ENCODE measurements at places on chromosomes 3 and 15. TPM values are rescaled to one million over a fixed set of nuclear protein-coding genes. Genes with fewer than 3 reads are reported as not detected.

DNA sequence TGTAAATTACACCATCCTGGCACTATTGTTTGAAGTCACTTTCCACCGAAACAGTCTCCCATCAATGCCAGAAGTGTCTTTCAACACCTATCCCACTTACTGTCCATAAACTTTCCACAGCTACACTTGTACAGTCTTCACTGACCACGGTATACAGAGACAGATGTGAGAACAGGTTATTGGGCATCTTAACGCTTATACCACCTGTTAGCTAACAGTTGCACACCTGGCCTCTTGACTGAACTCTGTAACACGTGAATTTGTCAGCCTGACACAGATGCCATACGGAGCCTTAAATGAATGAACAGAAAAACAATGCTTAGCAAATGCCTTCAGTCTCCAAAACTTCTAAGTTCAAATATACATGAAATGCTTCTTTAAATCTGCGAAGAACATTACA, 440.5 kb downstream of the SHQ1 start:
- no peak for DNase-seq

DNA sequence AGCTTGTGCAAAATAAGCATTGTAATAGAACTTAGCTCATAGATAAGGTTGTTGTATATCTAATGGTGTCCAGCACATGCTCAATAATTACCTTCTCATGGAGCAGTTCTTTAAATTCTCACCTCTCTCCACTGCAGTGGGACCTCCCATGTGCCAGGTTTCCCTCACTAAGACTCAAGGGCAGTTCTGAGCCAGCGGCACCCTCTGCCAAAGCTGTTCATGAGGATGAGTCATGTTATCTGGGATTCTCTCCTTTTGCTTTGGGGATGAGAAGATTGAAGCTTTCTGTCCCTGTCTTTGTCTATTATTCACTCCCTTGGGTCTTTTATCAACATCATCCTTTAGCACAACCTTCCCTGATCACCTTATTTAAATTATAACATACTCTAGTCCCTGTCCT, 15.6 kb upstream of the AMOTL2 start:
- no peak for DNase-seq

DNA sequence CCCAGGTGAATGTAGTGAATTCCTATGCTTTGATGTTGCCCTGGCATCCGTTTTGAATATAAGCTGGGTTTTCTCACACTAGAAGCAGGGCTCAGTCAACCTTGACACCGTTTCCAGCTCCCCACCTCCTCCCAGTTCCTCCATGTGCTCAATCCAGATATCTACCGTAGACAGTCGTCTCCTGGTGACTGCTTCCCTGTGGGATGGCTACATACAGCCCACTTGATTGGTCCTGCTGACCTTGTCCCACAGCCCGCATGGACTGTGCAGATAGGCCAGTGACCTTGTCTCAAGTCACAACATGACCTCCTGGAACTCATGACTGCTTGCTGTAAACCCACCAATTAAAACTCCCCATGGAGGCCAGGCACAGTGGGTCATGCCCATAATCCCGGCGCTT, 8.1 kb downstream of the SEMA7A start:
- DNase-seq: no peak

DNA sequence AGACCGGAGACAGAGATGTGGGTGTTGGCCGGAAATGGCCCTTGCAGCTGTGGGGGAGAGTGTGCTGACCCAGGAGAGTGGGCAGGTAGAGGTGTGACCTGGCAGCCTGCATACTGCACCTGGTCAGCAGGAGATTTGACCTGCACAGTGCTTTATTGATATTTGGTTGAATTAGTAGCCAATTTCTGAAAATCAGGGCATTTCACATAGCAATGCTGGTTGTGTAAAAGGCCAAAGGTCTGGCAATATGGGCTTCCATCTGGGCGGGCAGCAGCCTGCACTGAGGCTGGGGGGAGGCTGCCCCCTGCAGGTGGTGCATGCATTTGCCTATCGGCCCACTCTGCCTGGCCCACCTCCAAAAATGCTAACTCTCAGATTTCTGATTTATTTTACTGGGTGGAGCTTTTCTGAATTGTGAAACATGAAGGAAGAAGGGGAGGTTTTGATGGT, 9.4 kb upstream of the MGLL start:
- no peak for DNase-seq

- peak; percentile 76 for DNase-seq
Observed at GRCh38 chr15:77107531-77108355, 36.8 kb upstream of the TSPAN3 start.

GRCh38 chr3:127132876-127133275, 60.1 kb upstream of the PRR23E start:
- no peak for DNase-seq

GRCh38 chr3:28780480-28780879, 431.9 kb upstream of the AZI2 start:
- DNase-seq: no peak

DNA sequence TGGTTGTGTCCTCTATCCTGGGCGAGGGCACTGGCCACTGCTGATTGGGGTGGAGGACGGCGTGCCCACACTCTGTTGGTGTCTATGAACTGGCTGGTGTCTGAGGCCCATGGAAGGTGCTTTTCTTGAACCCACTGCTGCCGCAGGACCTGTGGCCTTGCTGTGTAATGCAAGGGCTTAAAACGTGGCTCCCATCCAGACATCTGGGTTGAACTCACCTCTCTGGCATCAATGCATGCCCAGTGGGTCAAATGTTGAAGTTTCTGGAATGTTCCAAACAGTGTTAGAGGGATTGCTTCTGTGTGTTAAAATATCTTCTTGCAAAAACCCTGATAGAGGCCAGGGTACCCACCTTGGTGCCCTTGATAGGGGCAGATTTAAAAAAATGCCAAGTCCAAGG, 42.6 kb downstream of the FAM3D start:
- DNase-seq: no peak

- no peak for DNase-seq
Observed at GRCh38 chr3:25679166-25679565, 14.5 kb upstream of the TOP2B start.

GRCh38 chr15:74036271-74037170, 42.0 kb downstream of the PML start:
- DNase-seq: peak; percentile 49

The CFAP44 gene
- 3.0 TPM for total RNA-seq

The ERICH6 gene
- not detected for total RNA-seq

The CLDN16 gene
- not detected for total RNA-seq

The FSTL1 gene
- total RNA-seq: 157 TPM

The PP2D1 gene
- total RNA-seq: not detected

All from myocyte (in vitro differentiated cells).